ENCODE measurements at places on chromosomes 7 and 10.

DNA sequence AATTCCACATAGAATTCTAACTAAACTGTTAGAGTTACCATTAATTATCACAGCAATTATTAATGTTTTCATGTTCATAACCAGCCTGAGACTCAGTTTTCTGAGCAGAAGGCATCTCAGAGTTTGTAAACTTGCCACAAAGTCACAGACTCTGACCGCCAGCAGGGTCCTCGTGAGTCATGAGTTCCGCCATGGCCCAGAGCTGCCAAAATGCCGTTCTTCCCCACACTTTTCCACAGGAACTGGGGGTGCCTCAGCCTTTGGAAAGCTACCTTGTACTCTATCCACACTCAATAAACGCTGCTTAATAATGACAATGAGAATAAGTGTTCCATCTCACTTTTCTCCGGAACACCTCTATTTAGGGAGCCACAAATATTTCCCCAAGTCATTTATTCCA is 22.1 kb upstream of the INHBA start:
- DNase-seq: no peak

DNA sequence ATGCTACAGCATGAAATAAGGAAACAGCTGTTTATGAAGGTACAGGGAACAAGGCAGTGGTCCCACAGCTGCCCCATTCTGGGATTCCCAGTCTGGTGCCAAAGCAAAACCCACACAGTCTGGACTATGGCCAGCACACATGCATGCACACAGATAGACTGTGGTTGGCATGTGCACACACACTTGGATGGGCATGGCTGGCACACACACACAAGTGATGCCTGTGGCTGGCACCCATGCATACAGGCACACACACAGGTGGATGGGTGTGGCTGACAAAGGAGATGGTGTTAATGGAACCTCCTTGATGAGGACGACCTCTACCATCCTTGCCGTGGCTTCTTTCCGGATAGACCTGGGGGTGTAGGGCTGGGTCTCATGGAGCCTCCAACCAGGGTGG is 114.0 kb upstream of the LYZL2 start:
- no peak for DNase-seq

DNA sequence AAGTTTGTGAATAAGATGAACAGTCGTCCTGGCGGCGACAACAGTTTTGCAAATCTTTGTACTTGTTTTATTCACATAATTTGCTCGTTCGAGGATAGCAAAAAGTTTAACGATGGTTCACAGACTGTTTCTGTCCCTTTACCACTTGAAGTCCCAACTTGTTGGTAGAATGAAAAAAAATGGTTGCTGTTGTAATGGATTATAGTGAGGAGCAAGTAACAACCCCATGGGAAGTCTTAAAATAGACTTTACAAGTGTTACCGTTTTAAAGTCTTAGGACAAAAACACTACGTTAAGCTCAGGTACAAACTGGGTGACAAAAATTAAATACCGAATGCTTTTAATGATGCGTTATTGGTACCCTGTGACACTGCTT is 589 bp downstream of the LSM8 start:
- no peak for DNase-seq

DNA sequence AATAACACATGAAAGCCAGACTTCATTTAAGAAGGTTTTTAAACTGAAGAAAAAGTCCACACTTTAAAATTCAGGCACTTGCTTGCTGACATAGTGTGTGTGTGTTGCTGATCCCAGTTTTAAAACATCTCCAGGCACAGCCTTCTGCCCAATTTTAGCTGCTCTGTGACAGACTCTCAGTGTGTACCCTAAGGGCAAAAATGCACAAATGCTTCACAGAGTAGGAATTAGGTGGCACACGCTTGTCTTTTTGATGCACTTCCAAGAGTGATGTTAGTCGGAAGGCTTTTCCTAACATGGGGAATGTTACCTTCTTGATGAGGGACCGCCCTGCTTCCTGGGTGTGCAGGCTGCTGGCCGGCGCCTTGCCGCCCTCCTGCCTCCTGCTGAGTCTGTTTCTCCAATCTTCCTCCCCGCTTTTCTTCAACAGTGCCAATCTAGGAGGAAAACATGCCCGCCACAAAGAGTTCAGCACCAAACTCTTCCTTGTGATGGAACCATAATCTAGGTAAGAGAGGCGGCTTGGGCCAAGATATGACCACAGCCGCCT is 122.3 kb downstream of the SVIL start:
- no peak for DNase-seq

DNA sequence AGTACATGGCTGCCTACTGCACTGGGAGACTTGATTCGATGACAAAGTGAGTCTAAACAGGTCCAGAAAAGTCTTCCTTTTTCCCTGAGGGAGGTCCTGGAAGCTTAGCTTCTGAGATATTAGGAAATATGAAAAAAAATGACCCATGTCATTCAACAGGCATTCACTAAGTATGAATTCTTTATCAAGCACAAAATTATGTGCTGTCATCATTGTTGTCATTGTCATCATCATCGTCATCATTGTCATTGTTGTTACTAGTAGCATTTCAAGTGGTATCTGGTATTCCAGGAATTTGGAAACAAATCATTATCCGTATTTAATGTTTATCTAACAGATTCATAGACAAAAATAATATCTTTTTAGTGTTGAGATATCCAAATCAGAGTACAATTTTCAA is 49.7 kb upstream of the HECTD2 start:
- no peak for DNase-seq

- DNase-seq: no peak
These were observed 222.7 kb upstream of the C7orf33 start for GRCh38 chr7:148367731-148368475.

DNA sequence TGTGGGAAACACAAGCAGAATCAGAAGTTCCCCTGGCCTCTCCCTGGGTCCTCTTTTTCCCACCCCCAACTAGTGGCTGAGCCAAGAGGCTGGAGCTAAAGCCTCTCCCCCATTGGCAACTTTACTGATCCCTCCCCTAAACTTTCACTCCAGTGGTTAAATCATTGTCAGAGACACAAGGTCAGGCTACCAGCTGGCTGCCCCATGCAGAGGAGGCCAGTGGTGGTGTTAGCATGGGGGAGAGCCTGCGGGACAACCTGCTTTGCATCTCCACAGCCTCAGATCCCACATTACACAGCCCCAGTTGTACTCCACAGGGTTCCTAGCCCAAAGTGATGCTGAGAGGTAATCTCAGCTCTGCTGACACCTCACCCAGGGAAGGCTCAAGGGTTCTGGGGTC is 21.0 kb downstream of the NEUROG3 start:
- DNase-seq: no peak

Measured in CD4-positive, alpha-beta T cell treated with Interleukin-12 subunit alpha and Interleukin-12 subunit beta, for 1 hour (primary cell).